NCI-H1417 (cell line): ENCODE measurements at places on chromosomes 4 and X.

DNA sequence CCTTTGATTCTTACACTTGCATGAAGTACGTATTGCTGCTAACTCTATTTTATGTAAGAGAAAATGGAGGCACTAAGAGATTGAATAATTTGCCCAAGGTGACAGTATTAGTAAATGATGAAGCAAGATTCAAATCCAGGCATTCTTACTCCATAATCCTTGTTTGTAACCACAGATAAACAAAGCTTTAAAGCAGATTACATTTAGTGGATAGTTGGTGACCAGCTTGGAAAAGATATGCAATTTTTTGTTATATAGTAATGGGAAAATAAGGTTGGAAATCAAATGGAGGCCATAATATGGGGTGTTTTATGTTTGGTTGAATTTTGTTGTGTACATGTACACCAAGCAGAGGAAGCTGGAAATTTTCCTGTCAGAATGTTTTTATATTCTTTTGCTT, 30.8 kb downstream of the MND1 start:
- DNase-seq, result no peak

GRCh38 chr4:177225605-177226004, 84.1 kb upstream of the NEIL3 start:
- DNase-seq, result no peak

- DNase-seq, result no peak
Observed at GRCh38 chr4:165906272-165906671, 33.2 kb downstream of the TLL1 start.

DNA sequence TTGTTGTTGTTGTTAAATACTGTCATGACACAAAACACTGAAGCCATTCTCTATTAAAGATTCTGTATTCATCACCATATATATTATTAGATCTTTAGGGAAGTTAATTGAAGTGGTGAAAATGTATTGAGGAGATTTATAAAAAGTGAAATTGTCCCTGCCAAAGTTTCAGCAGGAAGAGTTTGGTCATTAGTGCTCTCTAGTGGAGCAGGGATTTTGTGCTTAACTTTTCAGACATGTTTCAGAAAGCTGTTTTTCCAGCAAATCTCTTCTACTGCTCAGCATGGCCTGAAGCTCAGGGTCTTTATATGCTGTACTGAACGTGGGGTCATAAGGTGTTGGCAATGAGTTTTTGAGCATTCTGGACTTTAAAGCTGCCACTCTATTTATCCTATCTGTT, 36.7 kb upstream of the CXXC4 start:
- DNase-seq, result no peak

DNA sequence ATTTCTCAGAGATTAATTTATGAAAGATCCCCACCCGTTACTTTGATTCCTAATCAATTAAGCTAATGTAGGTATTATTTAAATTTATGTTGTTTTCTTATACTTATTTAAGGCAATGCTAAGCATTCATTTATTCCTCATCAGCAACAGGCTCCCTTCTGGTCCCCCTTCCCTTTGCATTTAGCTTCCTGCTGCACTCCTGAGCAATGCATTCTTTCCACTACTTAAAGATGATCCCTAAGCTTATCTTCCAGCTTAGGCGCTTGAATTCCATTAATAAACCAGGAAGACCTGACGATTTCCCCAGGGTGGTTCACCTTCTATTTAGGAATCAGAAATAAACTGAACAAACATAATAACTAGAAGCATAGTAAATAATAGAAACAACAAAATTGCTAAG, 1003.1 kb downstream of the FSTL5 start:
- DNase-seq, result no peak

DNA sequence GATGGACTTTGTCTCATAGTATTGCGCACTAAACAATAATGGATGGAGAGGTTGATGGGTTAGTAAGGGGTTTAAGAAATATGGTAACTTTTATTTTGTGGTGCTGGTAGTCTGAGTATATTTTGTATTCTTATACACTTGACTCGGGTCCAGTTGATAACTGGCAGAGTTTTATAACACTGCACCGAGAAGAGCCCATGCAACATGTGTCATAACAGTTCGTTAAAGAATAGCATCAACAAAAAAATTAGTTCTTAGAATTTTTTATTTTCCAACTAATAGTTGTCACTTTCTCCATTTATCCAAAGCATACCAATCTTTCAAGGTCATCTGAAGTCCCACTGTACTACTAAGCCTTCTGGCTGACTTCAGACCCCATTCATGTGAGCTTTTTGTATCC, 175.1 kb downstream of the SOWAHB start:
- no peak for DNase-seq
